ENCODE measurements at places on chromosomes 2 and 18. TPM values are rescaled to one million over a fixed set of nuclear protein-coding genes. Genes with fewer than 3 reads are reported as not detected.

The KCNE4 gene
- total RNA-seq: 12.2 TPM

GRCh38 chr2:179181002-179181401, 83.6 kb downstream of the SESTD1 start:
- peaks cover 16% of the 10 kb centered on the region for H3K36me3 ChIP-seq
- no peak for DNase-seq
- no peaks in the 10 kb centered on the region for H3K27me3 ChIP-seq
- no peaks in the 10 kb centered on the region for H3K4me1 ChIP-seq
- H3K27ac ChIP-seq: no peak overlapping the region

The MROH2A gene
- not detected for total RNA-seq

The CCDC74A gene
- total RNA-seq: 29.5 TPM

The G6PC2 gene
- not detected for total RNA-seq

The DSG4 gene
- total RNA-seq: not detected

DNA sequence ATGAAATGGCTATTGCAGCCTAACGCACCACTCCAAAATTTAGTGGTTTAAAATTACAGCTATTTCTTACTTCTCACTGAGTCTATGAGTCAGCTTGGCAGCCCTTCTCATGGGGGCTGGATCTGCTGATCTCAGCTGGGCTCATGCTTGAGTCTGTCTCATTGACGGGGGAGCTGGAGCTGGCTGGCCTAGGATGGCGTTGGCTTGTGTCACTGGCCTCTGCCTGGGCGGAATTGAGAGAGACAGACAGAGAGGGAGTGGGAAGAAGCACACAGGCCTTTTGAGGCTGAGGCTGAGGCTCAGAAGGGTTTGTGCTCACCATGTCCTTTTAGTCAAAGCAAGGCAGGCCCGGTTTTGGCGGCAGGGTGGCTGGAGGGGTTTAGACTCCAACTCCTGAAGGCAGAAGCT, 412.1 kb upstream of the MYT1L start:
- H3K36me3 ChIP-seq: no peaks in the 10 kb centered on the region
- no peaks in the 10 kb centered on the region for H3K27me3 ChIP-seq
- no peak for DNase-seq
- peaks cover 4% of the 10 kb centered on the region for H3K4me1 ChIP-seq
- peak overlapping the region; percentile 36 for H3K27ac ChIP-seq

DNA sequence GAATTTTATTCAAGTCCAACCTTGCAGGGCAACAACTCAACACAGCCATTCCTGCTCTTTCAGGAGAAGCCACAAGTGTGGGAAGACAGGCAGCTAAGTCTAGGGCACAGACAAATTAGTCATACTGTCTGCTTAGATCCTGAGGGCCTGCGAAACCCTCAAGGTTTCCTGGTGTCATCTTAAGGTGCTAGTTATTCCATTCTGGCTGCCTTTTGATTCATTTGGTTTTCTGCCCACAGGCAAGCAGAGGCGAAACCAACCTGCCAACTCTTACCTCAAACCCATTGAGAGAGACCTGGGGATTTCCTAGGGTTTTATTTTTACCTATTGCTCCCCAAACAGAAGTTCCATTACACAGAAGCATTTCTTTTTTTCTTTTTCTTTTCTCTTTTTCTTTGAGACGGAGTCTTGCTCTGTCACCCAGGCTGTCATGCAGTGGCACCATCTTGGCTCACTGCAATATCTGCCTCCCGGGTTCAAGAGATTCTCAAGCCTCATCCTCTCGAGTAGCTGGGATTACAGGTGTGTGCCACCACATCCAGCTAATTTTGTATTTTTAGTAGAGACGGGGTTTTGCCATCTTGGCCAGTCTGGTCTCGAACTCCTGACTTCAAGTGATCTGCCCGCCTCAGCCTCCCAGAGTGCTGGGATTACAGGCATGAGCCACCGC, 23.7 kb upstream of the SCYGR1 start:
- DNase-seq: no peak
- H3K4me1 ChIP-seq: peaks cover 9% of the 10 kb centered on the region
- H3K27ac ChIP-seq: no peak overlapping the region
- no peaks in the 10 kb centered on the region for H3K36me3 ChIP-seq
- no peak overlapping the region for H3K4me3 ChIP-seq

DNA sequence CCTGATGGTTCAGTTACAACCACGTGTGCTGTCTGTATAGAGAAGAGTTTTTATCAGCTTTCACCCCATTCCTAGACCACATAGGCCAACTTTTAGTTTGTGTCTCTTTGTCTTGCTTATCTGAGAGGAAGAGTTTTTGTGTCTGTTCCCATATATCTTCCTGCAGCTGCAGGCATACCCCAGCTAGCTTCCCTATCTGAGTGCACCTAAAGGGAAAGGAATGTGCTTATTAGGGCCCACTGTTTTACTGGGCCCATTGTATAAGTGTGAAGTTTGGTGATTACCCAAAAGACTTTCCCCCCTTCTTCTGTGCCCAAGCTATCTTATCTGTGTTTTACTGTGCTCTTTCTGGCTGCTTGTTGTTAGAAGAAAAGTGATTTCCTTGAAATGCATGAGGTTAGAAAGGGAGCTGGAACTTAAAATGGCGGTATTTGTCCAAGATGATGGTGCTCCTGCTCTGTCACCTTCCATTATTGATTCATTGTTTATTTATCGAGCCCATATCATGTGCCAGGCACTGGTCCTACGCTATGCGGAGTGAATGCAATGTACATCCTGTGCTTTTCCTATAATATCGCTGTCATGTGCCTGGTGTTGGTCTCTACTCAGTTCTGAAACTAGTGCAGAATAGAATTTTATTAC, 57.2 kb downstream of the NYAP2 start:
- DNase-seq: no peak
- no peaks in the 10 kb centered on the region for H3K4me1 ChIP-seq
- no peak overlapping the region for H3K27ac ChIP-seq
- H3K36me3 ChIP-seq: no peaks in the 10 kb centered on the region
- no peak overlapping the region for H3K4me3 ChIP-seq

GRCh38 chr2:200156166-200156835, 150.2 kb upstream of the SPATS2L start:
- peak overlapping the region; percentile 53 for H3K27ac ChIP-seq
- peak overlapping the region; percentile 8 for H3K4me3 ChIP-seq
- DNase-seq: peak; percentile 77
- H3K36me3 ChIP-seq: no peaks in the 10 kb centered on the region
- H3K27me3 ChIP-seq: no peaks in the 10 kb centered on the region
